Activated naive CD4-positive, alpha-beta T cell treated with anti-CD3 and anti-CD28 coated beads for 36 hours (primary cell): ENCODE measurements at places on chromosomes 2 and 18.

GRCh38 chr2:217727801-217728200 is 275.0 kb downstream of the TNS1 start:
- no peak for DNase-seq

GRCh38 chr2:149884871-149885270 is 297.3 kb upstream of the MMADHC start:
- DNase-seq: no peak

DNA sequence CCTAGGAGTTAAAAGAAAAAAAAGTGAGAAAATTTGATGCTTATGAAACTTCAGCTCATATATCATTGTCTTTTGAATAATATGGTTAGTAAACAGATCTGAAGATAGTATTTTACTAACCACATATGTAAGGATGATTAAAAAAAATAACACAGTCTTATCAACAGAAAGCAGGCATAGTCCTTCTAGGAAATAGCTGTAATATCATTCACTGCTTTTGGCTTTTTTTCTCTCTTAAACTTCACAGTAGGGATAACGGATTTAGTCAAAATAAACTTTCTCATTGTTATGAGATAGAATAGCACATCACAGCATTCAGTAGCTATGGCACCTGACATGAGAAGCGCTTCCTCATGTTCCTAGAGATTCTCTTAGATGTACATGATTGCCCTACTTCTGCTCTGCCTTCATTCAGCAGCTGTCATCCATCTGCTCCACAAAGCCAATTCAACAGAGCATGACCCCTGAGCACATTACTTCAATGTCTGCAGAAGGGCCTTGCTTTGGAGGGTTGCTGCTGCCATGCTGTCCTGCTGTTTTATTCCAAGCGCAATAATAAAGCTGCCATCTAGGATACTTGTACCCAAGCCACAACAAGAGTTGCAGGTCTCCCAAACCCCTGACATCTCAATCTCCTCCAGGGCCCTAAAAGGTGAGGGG is 67.0 kb downstream of the TTC21B start:
- no peak for DNase-seq

DNA sequence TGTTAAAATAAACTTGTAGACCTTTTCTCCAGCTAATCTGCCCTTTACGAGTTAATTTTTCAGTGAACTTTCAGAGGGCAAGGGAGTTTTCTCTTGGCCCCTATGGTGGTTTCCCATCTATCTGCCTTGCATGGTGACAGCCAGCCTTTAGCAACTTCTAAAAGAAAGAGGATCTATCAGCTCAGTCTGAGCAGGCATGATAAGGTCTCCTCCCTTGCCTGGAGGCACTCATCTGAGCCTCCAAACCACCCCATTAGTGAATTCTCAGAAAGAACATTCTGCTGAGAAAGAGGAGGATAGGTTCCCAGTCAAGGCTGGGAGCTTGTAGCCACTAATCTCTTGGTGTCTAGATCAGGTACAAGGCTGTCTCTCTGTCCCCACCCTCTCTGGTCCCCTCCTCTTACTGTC is 10.7 kb upstream of the GYPC start:
- DNase-seq: no peak

DNA sequence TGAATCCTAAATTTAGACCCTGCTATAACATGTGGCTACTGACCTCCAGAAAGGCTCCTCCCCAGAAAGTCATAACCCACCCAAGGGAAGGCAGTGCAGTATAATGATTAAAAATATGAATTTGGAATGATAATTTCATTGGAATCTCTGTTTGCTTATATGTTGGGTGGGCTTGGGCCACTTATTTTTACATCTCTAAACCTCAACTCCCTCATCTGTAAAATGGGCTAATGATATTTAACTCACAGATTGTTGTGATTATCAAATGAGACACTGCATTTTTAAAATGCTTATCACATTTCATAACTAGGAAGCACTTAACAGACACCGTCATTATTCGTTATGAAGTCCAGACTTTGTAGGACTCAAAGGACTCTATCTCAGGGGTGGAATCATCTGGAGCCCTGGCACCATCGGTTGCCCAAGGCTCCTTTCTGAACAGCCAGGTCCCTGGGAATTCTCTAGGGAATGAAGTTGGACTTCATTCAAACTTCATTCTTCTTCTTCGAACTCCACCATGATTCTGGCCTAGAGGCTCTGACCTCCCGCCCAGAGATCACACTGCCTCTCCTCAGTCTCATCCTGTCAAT is 33.1 kb upstream of the RMDN2 start:
- no peak for DNase-seq

DNA sequence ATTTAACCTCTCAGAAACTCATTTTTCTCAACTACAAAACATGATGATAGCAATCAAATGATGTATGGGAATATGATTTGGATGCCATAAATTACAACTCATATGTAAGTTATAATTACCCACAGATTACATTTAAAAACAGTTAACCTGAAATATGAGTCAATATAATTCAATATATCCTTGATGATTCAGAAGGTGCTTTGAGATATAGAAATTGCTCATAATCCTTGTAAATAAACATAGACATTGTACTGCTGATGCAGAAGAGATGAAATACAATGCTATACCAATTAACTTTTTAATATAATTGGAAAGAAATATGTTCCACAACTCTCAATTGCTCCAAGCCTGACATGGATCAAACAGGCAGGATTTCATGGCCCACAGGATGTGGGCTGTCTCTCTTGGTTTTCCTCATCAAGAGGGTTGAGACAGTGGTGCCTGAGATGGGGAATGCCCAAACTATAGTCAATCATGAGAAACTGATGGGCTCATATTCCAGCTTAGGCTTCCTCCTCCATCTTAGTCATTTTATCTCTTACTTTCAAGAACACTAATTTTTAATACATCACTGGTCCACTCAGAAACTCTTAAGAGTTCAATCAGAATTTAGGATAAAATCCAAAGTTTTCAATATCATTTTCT is 49.4 kb downstream of the NCKAP5 start:
- DNase-seq: no peak

GRCh38 chr2:186569897-186570296 is 20.0 kb upstream of the ITGAV start:
- no peak for DNase-seq
